ENCODE measurements at places on chromosomes 1 and 21. TPM values are rescaled to one million over a fixed set of nuclear protein-coding genes. Genes with fewer than 3 reads are reported as not detected.

- DNase-seq: no peak
Observed at GRCh38 chr1:36096500-36097432, 8.1 kb downstream of the ADPRS start.

GRCh38 chr1:88462488-88463261 is 221.4 kb upstream of the PKN2 start:
- no peak for DNase-seq

DNA sequence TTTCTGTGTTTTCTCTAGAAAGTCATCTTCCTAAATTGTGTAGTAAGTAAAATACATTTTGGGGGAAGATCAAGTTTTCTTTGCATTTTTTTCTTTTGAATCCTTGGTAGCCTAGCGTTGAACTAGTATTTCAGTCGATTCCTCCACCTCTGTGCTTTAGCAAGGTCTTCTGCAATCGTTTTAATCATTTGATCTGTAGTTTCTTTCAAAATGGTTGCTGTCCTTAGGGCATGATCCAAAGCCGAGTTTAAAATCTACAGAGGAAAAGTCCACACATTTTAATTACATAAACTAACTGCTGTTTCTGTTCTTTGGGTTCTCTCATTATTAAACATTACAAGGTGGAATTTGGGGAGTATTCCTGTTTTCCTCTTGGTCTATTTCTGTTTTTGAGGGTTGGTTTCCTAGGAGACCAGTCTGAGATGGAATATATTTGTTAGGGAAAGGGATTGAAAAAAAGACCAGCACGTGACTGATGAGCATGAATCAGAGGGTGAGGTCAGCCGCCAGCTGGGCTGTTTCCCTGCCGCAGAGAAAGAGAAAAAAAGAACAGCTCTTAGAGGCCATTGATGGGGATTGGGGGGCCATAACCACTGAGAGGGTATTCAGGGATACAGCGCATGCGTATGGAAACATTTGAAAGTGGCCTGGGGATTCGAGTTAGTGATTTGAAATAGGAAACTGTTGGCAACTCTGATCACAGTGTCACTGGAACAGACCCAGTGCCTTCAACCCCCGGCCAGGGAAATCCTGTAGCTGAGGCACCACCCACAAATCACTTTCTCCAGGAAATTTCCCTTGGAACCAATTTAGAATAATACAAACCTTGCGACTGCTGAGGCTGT is 40.6 kb downstream of the AKNAD1 start:
- no peak for DNase-seq

- no peak for DNase-seq
Observed at GRCh38 chr1:87130438-87130837, 198.2 kb upstream of the LMO4 start.

Gene C1orf53
- polyA plus RNA-seq: 4.2 TPM

Gene OR2T11
- not detected for polyA plus RNA-seq

Gene SRP9
- polyA plus RNA-seq: 700 TPM

Gene SNX7
- 0.82 TPM for polyA plus RNA-seq

Gene FAM72D
- polyA plus RNA-seq: 19.3 TPM
